ENCODE measurements at places on chromosomes 2 and 18.

GRCh38 chr2:45973426-45973825, 322.0 kb downstream of the PRKCE start:
- DNase-seq = no peak

- no peak for DNase-seq
Observed at GRCh38 chr2:235537587-235537986, 43.7 kb downstream of the AGAP1 start.

- DNase-seq = peak; percentile 39
Observed at GRCh38 chr18:58180738-58181353, 136.8 kb downstream of the NEDD4L start.

- DNase-seq = no peak
Observed at GRCh38 chr18:78957140-78957539, 22.5 kb upstream of the SALL3 start.

DNA sequence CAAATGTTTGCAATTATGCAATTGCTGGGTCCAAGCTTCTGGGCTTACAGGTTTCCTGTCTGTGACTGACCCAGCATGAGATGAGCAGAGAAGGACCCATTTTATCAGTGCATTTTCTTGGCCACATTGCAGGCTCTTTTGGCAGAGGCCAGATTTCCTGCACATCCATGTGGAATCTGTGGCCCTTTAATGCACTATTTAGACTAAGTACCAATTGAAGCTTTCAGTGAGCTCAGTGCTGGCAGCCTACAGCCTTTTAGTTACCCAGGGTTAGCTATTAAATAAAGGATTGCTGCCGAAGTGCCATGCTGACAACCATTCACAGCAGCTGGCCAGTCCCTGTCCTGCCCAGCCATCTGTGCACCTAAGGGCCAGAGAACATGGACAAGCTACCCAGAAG, 165.0 kb downstream of the ANKRD30B start:
- DNase-seq = no peak

DNA sequence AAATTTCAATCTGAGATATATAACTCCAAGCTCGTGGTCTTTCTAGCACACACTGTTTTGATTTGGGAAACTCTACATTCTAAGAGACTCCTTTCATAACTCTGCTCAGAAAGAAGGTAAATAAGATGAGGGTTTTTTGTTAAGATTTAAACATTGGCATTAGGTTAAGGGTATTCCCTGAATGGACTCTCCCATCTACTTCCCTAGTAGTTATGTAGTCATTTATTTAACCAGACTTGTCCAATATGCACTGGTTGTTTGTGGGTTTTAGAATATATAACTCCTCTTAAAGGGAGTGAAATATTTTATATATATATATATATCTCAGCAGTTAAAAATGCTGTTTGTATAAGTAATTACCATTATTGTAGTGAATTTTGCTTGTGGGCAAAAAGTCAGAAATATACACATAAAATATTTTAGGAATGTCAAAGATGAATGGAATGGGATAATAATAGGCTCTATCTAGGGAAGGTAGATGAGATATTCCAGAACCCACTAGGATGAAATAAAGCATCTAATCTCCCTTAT, 61.5 kb upstream of the WDR75 start:
- no peak for DNase-seq

DNA sequence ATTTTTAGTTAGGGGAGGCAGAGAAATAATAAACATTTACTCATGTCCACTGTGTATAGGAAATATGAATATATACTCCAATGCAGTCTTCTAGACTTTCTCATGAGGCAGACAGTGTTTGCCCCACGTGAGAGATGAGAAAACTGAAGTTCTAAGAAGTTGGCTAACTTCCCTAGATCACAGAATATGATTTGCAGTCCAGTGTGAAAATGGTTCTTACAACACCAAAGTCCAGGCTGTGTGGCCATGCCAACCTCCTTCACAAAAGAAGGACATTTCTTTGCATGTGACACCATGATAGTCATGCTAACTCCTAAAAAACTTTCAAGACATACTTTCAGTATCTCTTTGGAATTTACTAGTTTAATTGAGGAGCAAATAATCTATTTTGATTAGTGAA, 143.7 kb downstream of the IRS1 start:
- DNase-seq = no peak
